ENCODE measurements at places on chromosomes 2 and 18.

DNA sequence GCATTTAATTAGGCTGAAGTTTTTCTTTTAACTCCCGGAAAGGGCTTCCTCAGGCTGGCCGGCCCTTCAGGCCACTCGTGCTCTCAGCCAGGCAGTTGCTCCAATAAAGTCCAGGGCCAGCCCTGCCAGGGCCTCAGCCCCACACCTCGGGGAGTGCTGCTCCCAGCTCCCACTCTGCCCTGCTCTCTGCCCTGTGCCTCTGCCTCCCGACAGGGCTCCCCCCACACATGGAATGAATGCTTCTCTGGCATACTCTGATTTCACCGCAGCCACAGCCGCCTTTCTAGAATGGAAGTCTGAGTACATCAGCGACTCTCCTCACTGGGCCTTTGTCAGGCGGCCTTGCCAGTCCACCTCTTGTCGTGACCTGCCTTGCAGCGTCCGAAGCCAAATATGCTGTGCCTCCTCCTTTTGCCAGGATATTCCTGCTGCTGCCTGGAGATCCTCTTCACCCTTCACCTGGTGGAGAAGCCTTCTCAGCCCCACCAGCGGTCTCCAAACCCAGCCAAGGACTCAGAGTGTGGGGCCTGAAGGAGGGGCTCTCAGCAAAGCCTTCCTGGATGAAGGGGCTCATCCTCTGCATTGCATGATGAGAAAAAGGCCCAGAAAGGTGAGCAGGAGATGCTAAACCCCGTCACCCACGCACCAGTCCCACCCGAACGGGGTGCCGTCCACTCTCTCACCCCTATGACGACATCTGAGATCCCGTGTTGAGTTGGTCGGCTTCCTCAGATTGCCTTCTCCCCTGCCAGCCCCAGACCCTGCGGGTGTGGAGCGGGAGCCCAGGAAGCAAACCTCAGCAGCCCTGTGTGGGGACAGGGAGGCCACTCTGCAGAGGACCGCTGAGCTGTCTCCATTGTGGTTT, 472.7 kb upstream of the HS6ST1 start:
- no peak overlapping the region for H3K4me3 ChIP-seq
- peaks cover 30% of the 10 kb centered on the region for H3K4me1 ChIP-seq
- peak overlapping the region; percentile 62 for H3K27ac ChIP-seq
- peak; percentile 11 for DNase-seq
- H3K36me3 ChIP-seq: no peaks in the 10 kb centered on the region
- peaks cover 12% of the 10 kb centered on the region for H3K27me3 ChIP-seq

DNA sequence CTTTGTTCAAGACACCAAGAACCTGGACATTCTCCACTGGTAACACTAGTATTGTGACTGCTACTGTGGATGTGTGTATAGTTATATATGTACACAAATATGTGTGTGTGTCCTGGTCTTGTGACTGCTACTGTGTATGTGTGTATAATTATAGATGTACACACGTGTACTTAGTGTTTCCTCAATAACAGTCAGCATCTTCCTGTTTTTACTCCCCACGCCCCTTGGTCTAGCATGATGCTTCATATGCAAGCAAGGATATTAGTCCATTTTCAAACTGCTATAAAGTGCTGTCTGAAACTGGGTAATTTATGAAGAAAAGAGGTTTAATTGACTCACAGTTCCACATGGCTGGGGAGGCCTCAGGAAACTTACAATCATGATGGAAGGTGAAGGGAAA, 802.7 kb downstream of the RNF144A start:
- no peaks in the 10 kb centered on the region for H3K36me3 ChIP-seq
- no peak for DNase-seq
- H3K4me1 ChIP-seq: peaks cover 28% of the 10 kb centered on the region
- H3K27me3 ChIP-seq: no peaks in the 10 kb centered on the region
- H3K4me3 ChIP-seq: no peak overlapping the region

DNA sequence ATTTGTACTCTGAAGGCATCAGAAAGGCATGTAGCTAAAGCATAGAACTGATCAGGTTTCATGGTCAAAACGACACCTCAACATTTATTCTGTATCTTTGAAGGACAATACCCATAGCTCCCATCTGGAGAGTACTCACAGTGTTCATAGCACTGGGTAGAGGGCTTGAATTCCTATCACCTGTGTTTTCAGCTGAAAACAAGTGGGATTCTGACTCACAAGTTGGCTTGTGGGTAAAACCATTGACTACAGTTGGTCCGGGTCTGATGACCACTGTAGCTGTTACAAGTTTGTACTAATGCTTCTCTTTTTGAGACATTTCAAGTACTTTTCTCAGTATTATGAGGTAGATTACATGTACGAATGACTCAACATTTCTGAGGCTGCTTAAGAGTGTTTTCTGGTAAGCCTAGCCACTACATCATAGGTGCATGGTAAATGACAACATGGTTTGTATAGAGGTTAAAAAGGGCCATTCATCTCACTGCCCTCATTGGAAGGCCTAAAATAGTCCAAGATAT, 68.6 kb upstream of the PELI1 start:
- no peak overlapping the region for H3K27ac ChIP-seq
- H3K4me1 ChIP-seq: peaks cover 7% of the 10 kb centered on the region
- peaks cover 3% of the 10 kb centered on the region for H3K27me3 ChIP-seq
- H3K4me3 ChIP-seq: no peak overlapping the region
- no peaks in the 10 kb centered on the region for H3K36me3 ChIP-seq

- H3K36me3 ChIP-seq: no peaks in the 10 kb centered on the region
- no peak overlapping the region for H3K4me3 ChIP-seq
- no peaks in the 10 kb centered on the region for H3K27me3 ChIP-seq
- H3K4me1 ChIP-seq: peaks cover 81% of the 10 kb centered on the region
- peak overlapping the region; percentile 14 for H3K27ac ChIP-seq
Measured at GRCh38 chr2:11352781-11353537, 8.5 kb upstream of the ROCK2 start.

DNA sequence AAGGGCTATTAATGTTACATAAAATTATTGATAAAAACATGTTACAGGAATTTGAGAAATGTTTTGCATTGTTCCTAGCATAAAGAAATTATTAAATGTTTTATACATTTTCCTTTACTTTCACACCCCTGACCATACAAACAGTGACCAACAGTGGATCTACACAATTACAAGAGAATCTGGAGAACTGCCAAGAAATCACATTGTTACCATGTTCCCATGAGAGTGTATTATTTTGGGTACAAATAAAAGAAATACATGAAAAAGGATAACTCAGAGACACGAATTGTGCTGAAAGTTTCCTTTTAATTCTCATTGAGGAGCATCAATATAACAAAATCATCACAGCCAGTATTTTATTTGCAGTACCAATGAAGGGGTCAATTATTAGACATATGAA, 150.1 kb downstream of the WDPCP start:
- H3K4me3 ChIP-seq: no peak overlapping the region
- no peaks in the 10 kb centered on the region for H3K36me3 ChIP-seq
- no peak overlapping the region for H3K27ac ChIP-seq
- DNase-seq: no peak
- H3K27me3 ChIP-seq: no peaks in the 10 kb centered on the region

GRCh38 chr2:47354848-47355204, 48.1 kb upstream of the MSH2 start:
- no peaks in the 10 kb centered on the region for H3K36me3 ChIP-seq
- no peak for DNase-seq
- H3K4me1 ChIP-seq: peaks cover 27% of the 10 kb centered on the region
- no peak overlapping the region for H3K27ac ChIP-seq
- no peak overlapping the region for H3K4me3 ChIP-seq
- H3K27me3 ChIP-seq: peaks cover 3% of the 10 kb centered on the region

GRCh38 chr2:68771211-68771751, 36.7 kb downstream of the ARHGAP25 start:
- no peak overlapping the region for H3K27ac ChIP-seq
- H3K4me1 ChIP-seq: peaks cover 21% of the 10 kb centered on the region
- H3K27me3 ChIP-seq: peaks cover 10% of the 10 kb centered on the region
- no peak overlapping the region for H3K4me3 ChIP-seq
- no peaks in the 10 kb centered on the region for H3K36me3 ChIP-seq
- no peak for DNase-seq

- no peaks in the 10 kb centered on the region for H3K27me3 ChIP-seq
- peaks cover 3% of the 10 kb centered on the region for H3K36me3 ChIP-seq
Measured at GRCh38 chr2:147575106-147575505, 269.7 kb upstream of the ACVR2A start.

DNA sequence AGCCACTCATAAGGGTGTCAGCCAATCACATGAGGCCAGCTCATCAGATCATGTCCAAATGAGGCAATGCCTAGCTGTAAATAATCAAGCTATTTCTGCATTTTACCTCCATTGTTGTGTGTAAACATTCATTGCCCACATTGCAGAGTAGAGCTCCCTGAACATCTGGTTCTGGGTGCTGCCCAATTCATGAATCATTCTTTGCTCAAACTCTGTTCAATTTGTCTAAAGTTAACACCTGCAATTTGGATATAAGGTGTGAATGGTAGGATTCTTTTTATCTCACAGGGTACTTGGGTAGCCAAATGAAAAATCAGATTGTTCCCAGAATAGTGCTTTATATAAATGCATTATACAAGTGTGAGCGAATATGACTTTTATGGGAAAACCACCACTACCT, 345.5 kb upstream of the NT5C1B start:
- no peaks in the 10 kb centered on the region for H3K27me3 ChIP-seq
- H3K36me3 ChIP-seq: no peaks in the 10 kb centered on the region
- no peak overlapping the region for H3K27ac ChIP-seq
- H3K4me3 ChIP-seq: no peak overlapping the region
- no peak for DNase-seq
- peaks cover 6% of the 10 kb centered on the region for H3K4me1 ChIP-seq

DNA sequence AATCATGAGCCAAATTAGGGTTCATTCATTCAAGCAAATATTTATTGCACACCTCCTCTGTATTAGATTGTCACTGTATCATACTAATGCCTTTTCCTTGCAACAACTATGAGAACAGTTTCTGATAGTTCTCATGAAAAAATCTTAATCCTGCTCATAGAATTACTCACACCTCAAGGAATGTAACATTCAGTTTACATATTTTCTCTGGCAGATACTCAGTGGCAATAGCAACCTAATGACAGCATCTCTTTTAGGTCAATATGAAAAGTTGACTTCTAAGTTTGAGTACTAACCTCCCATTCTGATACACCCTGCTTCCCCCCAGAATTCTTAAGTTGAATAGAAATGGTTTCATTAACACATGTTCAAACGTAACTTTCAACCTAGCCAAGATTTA, 132.0 kb downstream of the VWC2L start:
- H3K4me1 ChIP-seq: no peaks in the 10 kb centered on the region
- H3K27me3 ChIP-seq: no peaks in the 10 kb centered on the region
- DNase-seq: no peak
- no peak overlapping the region for H3K4me3 ChIP-seq

DNA sequence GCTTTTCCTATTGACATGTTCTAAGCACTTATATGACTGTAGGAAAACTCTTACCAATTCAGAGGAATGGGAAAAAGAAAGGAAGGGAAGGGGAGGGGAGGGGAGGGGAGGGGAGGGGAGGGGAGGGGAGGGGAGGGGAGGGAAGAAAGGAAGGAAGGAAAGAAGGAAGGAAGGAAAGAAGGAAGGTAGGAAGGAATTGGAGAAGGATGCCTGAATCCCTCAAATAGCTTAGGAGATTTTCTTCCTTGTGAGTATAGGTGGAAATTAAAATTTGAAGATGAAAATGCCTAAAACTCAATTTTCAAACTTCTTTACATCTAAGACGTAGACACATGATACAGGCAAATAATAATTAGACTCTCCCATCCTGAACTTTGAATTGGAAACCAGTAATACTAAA, 463.1 kb downstream of the SATB2 start:
- no peaks in the 10 kb centered on the region for H3K27me3 ChIP-seq
- no peaks in the 10 kb centered on the region for H3K4me1 ChIP-seq
- H3K27ac ChIP-seq: no peak overlapping the region
- no peaks in the 10 kb centered on the region for H3K36me3 ChIP-seq

DNA sequence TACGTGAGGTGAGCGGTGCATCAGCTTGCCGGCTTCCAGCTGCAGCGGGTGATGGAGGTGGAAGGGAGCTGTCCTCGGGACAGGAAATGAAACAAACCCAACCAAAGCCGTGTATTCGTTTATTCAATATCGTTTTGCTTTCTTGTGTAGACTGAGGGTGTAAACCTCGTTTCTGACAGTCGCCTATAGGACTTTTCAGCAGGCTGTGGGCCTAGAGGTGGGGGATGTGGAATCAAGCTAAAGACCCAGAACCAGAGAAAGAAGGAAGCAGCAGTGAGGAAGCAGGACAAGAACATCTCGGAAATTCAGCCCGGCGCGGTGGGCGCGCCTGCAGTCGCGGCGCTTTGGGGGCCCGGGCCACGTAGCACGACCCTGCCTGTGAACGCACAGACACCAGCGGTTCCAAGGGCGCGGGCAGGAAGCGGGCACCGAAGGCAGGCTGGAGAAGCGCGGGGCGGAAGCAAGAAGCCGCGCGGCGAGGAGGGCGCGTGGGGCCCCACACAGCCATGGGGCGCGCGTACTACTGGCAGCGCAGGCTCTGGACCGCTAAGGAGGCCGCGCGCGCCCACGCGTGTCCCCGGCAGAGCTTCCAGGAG, 755 bp upstream of the ATP9B start:
- peak; percentile 8 for DNase-seq
- H3K4me1 ChIP-seq: peaks cover 13% of the 10 kb centered on the region
- H3K36me3 ChIP-seq: peaks cover 34% of the 10 kb centered on the region

- H3K36me3 ChIP-seq: no peaks in the 10 kb centered on the region
- no peak overlapping the region for H3K27ac ChIP-seq
- H3K27me3 ChIP-seq: peaks cover 3% of the 10 kb centered on the region
Measured at GRCh38 chr2:58788402-58788801, 547.3 kb upstream of the FANCL start.

- H3K4me1 ChIP-seq: peaks cover 53% of the 10 kb centered on the region
- H3K27ac ChIP-seq: peak overlapping the region; percentile 5
- H3K27me3 ChIP-seq: peaks cover 8% of the 10 kb centered on the region
- H3K36me3 ChIP-seq: no peaks in the 10 kb centered on the region
- DNase-seq: no peak
Measured at GRCh38 chr2:199581935-199582360, 124.2 kb upstream of the SATB2 start.

GRCh38 chr18:35095983-35096676, 54.9 kb downstream of the MAPRE2 start:
- H3K36me3 ChIP-seq: peaks cover 23% of the 10 kb centered on the region
- no peak for DNase-seq
- H3K27ac ChIP-seq: peak overlapping the region; percentile 16
- H3K4me3 ChIP-seq: no peak overlapping the region
- no peaks in the 10 kb centered on the region for H3K27me3 ChIP-seq
- no peaks in the 10 kb centered on the region for H3K4me1 ChIP-seq

GRCh38 chr2:64403426-64403825, 50.5 kb upstream of the LGALSL start:
- no peaks in the 10 kb centered on the region for H3K36me3 ChIP-seq
- H3K27ac ChIP-seq: peak overlapping the region; percentile 99
- H3K4me3 ChIP-seq: peak overlapping the region; percentile 68
- DNase-seq: no peak

DNA sequence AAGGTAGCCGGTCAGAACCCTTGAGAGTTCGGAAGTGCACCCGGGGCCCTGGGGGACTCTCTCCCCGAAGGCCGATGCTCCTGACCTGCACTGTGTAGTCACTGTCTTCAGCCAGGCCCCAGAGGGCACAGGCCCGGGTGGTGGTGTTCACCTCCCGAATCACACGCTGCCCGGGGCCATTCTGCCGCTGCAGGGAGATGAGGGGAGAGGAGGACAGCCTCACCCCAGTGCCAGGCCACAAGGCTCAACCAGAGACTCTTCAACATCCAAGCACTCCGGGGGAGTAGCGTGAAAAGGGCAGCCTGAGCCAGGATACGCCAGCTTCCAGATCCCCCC, 1.1 kb downstream of the FNDC4 start:
- H3K4me3 ChIP-seq: peak overlapping the region; percentile 76
- H3K27me3 ChIP-seq: peaks cover 78% of the 10 kb centered on the region
- H3K4me1 ChIP-seq: peaks cover 30% of the 10 kb centered on the region

- H3K36me3 ChIP-seq: no peaks in the 10 kb centered on the region
- peaks cover under 1% of the 10 kb centered on the region for H3K27me3 ChIP-seq
- H3K4me1 ChIP-seq: peaks cover 40% of the 10 kb centered on the region
- H3K27ac ChIP-seq: no peak overlapping the region
Measured at GRCh38 chr18:6929370-6930102, 188.1 kb downstream of the LAMA1 start.

All from nephron progenitor cell (in vitro differentiated cells).